ENCODE measurements at places on chromosomes 6 and 20. TPM values are rescaled to one million over a fixed set of nuclear protein-coding genes. Genes with fewer than 3 reads are reported as not detected.
A peak's percentile ranks its signal among the peaks of the same experiment; 100 is the strongest.

- DNase-seq: no peak
These were observed 1.5 kb downstream of the EEF1A2 start for GRCh38 chr20:63497138-63497945.

- peak; percentile 1 for DNase-seq
These were observed 133.6 kb downstream of the LMBRD1 start for GRCh38 chr6:69663215-69663614.

DNA sequence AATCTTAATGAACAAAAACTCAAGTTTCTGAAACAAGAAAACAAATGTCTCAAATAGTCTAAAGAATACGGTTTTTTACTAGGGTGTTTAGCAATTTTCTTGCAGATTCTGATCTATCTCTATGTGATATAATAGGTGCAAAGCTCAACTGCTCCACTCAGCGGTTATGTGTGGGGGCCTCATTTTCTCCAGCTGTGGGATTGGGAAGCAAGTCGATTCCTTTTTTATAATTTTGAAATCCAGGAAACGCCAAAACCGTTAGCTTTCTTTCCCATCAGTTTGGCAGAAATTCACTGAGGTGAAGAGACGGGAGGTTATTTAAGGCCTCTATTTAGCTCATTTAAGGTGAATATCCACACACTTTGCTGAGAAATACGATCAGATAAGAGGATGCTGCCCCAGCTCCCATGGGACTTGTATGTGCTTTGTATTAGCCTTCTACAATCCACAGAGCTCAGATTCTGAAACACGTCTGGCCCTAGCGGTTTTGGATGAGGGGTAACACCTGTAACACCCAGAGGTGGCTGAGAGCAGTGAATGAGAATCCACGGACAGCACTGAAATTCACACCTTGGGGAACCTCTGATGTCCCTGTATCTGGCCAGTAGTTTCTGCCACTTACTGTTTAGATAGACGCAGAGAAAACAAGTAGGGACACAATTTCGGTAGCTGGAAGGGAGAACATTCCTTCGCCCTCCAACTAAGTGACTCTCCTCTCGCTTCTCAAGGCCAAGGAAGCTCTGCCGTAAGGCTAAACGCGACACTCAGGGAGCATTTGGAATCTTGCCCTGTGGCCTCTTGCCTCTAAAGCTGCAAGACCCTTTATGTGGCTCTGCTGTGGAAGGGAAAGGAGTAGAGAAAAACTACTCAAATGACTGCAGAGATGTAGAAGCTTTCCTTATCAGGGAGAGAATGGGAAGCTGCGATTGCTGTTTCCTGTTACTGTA, 6.5 kb upstream of the BCAS4 start:
- peak; percentile 87 for DNase-seq

DNA sequence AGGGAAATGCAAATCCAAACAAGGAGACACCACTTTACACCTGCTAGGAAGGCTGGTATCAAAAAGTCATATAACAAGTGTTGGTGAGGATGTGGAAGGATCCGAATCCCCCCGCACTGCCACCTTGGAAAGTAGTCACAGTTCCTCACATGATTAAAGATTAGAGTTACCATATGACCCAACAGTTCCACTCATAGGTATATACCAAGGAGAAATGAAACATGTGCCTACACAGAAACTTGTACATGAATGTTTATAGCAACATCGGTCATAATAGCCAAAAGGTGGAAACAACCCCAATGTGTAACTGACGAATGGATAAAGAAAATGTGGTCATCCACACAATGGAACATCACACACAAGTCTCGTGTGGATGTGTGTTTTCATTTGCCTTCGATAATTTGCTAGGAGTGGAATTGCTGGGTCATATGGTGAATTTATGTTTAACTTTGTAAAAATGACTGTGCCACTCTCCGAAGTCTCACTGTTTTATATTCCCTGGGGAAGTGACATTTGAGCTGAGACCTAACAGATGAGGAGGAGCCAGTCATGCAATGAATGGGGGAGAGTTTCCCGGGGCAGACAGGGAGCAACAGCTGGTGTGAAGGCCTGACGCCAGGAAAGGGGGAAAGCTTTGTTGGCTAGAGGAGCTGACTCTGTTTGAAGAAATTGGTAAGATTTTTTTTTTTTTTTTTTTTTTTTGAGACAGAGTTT, 125.9 kb upstream of the MLN start:
- peak; percentile 74 for DNase-seq

DNA sequence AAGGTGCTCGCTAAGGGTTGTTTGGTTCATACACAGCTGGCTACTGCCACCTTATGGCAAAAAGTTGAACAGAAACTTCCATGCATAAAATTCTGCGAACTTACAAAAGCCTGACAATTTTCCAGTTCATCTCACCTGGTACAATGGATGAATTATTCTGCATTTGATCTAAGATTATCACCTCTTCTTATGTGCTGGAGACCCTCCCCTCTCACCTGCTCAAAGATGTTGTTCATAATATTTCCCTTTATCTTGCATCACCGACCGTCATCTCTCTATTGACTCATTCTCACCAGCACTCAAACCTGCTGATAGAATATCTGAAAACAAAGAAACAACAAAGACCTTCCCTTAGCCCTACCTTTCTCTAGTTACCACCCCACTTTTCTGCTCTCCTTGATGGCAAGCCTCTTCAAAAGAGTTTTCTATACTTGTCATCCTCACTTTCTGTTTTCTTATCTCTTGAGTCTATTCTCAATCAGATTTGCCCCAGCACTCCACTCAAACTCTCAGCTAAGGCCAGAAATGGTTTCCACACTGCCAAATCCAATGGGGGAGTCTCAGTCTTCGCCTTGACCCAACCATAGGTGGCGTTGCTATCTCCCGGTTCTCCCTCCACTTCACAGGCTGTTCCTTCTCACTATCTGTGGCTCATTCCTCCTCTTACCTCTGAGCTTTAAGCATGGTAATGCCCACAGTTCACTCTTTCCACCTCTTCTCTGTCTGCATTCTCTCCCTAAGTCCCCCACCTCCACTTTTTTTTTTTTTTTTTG, 25.8 kb downstream of the SNRNP48 start:
- peak; percentile 79 for DNase-seq

DNA sequence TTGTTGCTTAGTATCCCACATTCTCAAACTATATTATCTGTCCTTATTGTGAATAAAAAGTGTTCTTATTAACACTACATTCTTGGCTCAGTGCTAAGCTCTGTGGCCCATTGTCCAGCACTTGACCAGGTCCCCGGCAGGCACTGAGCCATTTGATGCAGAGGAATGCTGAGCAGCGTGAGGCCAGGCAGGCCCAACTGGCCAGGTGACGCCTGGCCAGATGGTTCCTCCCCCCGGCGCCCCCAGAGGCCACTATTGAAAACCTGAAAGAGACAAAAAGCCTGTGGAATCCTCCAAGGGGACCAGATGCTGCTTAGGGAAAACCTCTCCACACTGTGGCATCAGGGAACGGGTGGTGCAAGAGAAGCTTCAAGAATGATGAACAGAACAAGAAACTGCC, 597.5 kb upstream of the JAG1 start:
- DNase-seq: no peak

GRCh38 chr6:117477988-117478852, 4.3 kb upstream of the DCBLD1 start:
- no peak for DNase-seq

- DNase-seq: no peak
These were observed 251.9 kb upstream of the IRAK1BP1 start for GRCh38 chr6:78615430-78615904.

GRCh38 chr6:1622851-1623768, 13.4 kb downstream of the FOXC1 start:
- DNase-seq: no peak

DNA sequence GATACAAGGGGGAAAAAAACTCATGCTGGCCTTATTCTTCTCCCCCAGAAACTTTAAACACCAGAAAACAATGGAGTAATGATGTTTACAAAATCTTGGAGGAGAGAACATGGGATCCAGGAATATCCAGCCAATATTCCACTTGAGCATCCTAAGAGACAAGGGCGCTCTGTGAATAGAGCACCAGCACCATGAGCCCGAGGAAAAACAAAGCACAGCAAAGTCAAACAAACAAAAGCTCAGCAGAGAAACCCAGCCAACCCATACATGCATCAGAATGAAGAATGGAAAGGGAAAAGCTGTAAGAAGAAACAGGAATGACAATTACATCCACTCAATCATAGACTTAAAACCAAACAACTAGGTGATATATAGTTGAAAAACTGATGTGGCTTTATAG, 4.6 kb upstream of the NAA20 start:
- DNase-seq: no peak

DNA sequence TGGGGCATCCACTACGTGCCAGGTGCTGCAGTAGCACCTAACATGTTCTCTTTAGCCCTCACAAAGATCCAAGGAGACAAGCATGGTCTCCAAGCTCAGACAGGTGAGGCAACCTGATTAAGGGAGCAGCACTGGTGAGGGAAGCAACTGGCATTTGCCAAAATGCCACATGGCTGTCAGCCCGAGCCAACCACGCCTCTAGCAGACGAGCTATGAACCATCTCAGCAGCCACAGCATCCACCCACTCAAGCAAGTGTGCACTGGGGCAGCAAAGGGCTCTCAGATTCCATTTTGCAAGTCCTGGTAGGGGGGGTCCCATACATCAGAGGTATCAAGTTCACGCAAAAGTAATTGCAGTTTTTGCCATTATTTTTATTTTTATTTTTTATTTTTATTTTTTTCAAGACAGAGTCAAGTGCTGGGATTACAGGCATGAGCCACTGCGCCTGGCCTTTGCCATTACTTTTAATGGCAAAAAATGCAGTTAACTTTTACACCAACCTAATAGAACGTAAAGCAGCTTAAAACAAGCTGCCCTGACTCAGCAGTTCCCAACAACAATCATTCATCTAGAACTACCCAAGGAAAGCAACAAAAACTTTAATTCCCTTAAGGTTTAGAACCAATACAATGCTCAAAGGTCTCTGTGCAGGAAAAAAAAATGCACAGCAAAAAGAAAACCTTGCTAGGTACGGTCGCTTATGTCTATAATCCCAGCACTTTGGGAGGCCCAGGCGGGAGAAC, 36.3 kb upstream of the SPDEF start:
- no peak for DNase-seq

DNA sequence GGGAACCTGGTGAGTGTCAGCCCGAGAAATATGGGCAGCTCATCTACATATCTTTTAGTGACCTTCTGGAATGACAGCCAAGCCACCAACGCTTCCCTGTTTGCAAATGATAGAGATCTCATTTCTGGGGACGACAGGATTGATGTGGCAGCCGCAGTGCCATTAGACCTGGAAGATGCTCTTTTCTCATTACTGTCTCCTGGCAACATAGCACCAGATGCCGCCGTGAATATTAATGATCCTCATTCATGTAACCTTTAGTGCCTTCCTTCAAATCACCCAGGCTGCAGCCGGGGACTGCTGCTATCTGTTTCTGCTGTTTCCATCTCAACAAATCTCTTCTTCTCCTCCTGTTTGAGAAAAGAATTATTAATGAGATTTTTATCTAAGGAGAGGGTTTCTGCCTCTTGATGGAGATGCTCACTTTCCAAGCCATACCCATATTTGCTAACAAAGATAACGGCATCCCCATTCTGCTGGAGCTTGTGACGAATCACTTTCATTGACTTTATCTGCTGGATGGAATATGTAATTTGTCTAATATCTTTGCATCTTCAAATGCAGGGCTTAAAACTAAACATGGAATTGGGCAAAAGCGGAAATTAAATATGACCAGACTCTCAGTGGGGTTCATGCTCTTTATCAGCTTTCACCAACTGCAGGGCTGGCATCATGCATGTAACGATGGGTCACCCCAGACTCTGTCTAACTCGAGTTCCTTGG, 74.8 kb upstream of the KIF16B start:
- DNase-seq: no peak

- no peak for DNase-seq
These were observed 24.3 kb upstream of the CDH22 start for GRCh38 chr20:46332373-46333160.

DNA sequence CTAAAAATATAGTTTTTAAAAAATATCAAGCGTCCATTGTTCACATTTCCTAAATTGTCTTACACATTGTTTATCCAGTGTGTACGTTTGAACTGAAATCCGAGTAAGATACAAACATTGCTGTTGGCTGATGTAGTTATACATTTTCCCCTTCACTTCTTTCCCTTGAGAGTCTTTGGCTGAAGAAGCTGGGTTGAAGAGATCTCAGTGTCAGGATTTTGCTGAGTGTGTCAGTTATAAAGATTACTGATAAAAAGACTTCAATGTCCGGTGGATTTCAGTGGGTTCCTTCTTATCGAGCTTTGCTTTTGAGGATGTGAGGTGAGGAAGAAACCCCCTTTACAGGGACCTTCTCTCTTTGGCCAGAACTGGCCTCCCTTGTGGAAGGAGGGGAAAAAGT, 20.5 kb downstream of the RFPL4B start:
- DNase-seq: peak; percentile 72

DNA sequence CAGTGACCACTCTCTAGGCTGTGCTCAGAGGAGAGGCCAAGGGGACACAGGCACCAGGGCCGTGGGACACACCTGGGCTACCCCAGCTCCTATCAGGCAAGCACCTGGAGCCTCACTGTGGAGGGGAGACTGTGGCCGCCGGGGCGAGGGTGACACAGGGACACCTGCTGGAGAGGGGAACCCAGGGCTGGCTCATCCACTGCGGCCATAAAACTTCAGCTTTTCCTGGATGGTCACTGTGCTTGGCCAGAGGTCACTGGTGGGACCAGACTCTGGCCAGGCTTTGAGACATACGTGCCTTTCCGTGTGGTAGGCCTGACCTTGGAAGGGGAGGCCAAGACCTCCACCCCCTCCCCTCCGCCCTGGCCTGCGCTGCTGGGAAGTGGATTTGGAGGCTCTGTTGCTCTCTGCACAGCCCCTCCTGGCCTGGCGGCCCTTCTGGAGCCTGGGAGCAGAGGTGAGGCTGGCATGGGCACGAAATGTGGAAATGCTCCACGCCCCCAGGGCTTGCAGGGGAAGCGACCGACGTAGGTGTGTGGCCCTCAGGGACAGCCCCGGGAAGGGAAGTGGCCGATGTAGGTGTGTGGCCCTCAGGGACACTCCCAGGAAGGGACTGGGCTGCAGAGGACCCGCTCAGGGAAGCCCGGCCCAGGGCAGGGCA, 42.9 kb upstream of the BHLHE23 start:
- no peak for DNase-seq

DNA sequence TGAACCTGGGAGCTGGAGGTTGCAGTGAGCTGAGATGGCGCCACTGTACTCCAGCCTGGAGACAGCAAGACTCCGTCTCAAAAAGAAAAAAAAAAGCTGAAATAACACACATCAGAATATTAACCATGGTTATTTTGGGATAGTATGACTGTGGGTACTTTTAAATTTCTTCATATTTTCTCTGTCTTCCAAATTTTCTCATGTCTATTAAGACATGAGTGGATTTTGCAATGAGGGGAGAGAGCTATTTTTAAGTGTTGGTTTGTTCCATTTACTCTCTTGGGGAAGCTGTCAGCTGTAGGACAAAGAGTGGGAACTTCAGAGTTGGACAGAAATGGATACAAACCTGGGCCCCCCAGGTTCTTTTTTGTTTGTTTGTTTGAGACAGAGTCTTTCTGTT, 10.3 kb downstream of the ADISSP start:
- peak; percentile 37 for DNase-seq

- no peak for DNase-seq
These were observed 24.7 kb upstream of the KCNK16 start for GRCh38 chr6:39347206-39347605.

Gene PI3
- 0.44 TPM for polyA plus RNA-seq

Gene TTLL9
- polyA plus RNA-seq: not detected

Gene SIRPB2
- 1.7 TPM for polyA plus RNA-seq

Gene CLVS2
- polyA plus RNA-seq: 1.1 TPM

Gene PBOV1
- not detected for polyA plus RNA-seq

Gene MMP24
- 0.37 TPM for polyA plus RNA-seq

Gene EYA4
- polyA plus RNA-seq: 19.6 TPM

Gene EGFL8
- 22.9 TPM for polyA plus RNA-seq

Gene CST4
- not detected for polyA plus RNA-seq

Gene OOEP
- polyA plus RNA-seq: not detected

Gene NKX2-2
- 0.11 TPM for polyA plus RNA-seq
